Liver (tissue), 10 donors: ENCODE measurements at places on chromosomes 2 and 18. TPM values are rescaled to one million over a fixed set of nuclear protein-coding genes. Genes with fewer than 3 reads are reported as not detected.
A peak's percentile ranks its signal among the peaks of the same experiment; 100 is the strongest.

Gene TDRD15
- polyA plus RNA-seq: 0.09 TPM

DNA sequence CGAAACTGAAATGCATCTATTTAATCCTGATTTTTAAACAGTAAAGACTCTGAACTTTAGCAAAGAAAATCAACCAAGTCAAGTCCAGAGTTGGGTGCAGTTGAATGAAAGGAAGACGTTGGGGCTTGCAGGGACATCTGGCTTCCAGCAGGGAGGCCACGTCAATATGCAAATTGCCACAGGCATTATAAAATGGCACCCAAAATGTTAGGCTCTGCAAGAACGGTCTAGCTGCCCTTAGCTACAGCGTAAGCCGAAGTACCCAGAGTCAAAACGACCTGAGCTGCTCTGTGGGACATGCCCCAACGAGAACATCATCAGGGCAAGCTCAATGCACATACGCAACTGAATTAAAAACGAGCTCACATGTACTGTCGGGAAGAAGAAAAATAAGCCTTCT, 30.7 kb downstream of the DOCK10 start:
- H3K27me3 ChIP-seq: no peaks in the 10 kb centered on the region
- H3K4me3 ChIP-seq: no peak overlapping the region
- DNase-seq: no peak
- H3K36me3 ChIP-seq: no peaks in the 10 kb centered on the region
- no peaks in the 10 kb centered on the region for H3K4me1 ChIP-seq

- H3K4me3 ChIP-seq: no peak overlapping the region
- no peaks in the 10 kb centered on the region for H3K36me3 ChIP-seq
- H3K27ac ChIP-seq: no peak overlapping the region
- no peak for DNase-seq
- peaks cover 7% of the 10 kb centered on the region for H3K27me3 ChIP-seq
- H3K4me1 ChIP-seq: no peaks in the 10 kb centered on the region
Observed at GRCh38 chr2:45140675-45141074, 131.4 kb upstream of the SIX2 start.

DNA sequence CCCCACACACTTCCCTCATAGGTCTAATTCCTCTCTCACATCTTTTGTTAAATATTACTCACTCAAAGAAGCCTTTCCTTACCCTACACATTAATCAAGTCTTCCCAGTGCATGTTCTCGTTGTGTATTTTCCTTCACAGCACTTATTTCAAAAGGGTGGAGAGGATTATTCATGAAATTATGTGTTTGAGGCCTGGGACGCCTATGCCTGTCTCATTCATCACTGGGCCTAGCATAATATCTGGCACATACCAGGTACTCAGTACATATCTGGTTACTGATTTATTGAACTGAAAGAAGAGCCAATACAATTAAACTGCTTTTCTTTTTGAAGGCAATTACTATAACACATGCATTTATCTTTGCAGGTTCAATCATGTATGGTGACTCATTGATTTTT, 15.1 kb upstream of the MALL start:
- H3K4me3 ChIP-seq: no peak overlapping the region
- no peaks in the 10 kb centered on the region for H3K36me3 ChIP-seq

GRCh38 chr2:102187496-102188150, 800 bp downstream of the IL1RL2 start:
- H3K27me3 ChIP-seq: no peaks in the 10 kb centered on the region
- H3K4me1 ChIP-seq: peaks cover 7% of the 10 kb centered on the region
- DNase-seq: peak; percentile 51
- peak overlapping the region; percentile 91 for H3K27ac ChIP-seq
- H3K36me3 ChIP-seq: no peaks in the 10 kb centered on the region

Gene UGT1A4
- polyA plus RNA-seq: 446 TPM

Gene BOLL
- not detected for polyA plus RNA-seq

Gene SPC25
- polyA plus RNA-seq: 2.1 TPM

DNA sequence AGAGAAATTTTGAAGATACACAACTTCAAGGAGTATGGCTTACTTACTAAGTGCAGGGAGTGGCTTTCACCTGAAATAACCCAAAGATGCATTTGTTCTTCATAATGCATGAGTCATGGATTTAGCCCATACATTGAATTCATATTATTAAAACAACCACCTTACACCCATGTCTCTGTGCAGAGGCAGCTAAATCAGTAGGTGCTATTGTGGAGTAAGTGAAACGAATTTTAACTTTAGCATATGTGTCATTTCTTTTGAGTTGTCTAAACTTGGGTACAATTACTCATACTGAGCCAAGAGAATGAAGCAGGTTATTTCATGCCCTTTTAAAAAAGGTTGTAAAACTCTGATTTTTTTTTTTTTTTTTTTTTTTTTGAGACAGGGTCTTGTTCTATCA, 11.0 kb upstream of the ANKRD29 start:
- DNase-seq: no peak
- no peaks in the 10 kb centered on the region for H3K27me3 ChIP-seq
- no peaks in the 10 kb centered on the region for H3K4me1 ChIP-seq

GRCh38 chr2:224932522-224932921, 109.7 kb downstream of the DOCK10 start:
- no peaks in the 10 kb centered on the region for H3K27me3 ChIP-seq
- no peak for DNase-seq
- no peaks in the 10 kb centered on the region for H3K4me1 ChIP-seq
- no peak overlapping the region for H3K4me3 ChIP-seq
- H3K27ac ChIP-seq: no peak overlapping the region

Gene PLGLB1
- polyA plus RNA-seq: 90.8 TPM

Gene LRPPRC
- 28.7 TPM for polyA plus RNA-seq

- H3K36me3 ChIP-seq: no peaks in the 10 kb centered on the region
- no peak for DNase-seq
- no peak overlapping the region for H3K27ac ChIP-seq
- no peak overlapping the region for H3K4me3 ChIP-seq
- no peaks in the 10 kb centered on the region for H3K27me3 ChIP-seq
- H3K4me1 ChIP-seq: peaks cover 6% of the 10 kb centered on the region
Observed at GRCh38 chr2:17873021-17873420, 5.4 kb upstream of the KCNS3 start.

Gene EPB41L5
- 19.7 TPM for polyA plus RNA-seq

DNA sequence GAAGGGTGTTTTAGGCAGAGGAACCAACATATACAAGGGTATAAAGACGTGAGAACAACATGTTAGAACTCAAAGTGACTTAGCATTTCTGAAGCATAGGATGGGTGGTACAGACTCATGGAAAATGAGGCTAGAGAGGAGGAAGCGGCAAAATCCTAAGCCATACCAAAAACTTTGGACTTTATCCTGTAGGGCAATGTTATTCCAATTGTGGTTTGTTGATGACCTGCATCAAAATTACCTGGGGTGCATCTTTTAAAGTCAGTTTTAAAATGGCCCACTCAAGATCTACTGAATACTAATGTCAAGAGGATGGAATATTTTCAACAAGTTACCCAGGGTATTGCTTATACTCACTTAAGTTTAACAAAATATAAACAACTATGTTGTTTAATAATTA, 34.8 kb downstream of the RAPH1 start:
- H3K4me3 ChIP-seq: no peak overlapping the region
- no peak for DNase-seq
- H3K36me3 ChIP-seq: no peaks in the 10 kb centered on the region
- H3K27ac ChIP-seq: peak overlapping the region; percentile 47

Gene CCDC85A
- polyA plus RNA-seq: 0.14 TPM
